ENCODE measurements at places on chromosomes 3 and 15. TPM values are rescaled to one million over a fixed set of nuclear protein-coding genes. Genes with fewer than 3 reads are reported as not detected.

UTS2B gene
- polyA plus RNA-seq: not detected

CLSTN2 gene
- polyA plus RNA-seq: 2.0 TPM

NANOGP8 gene
- polyA plus RNA-seq: not detected

CIB2 gene
- polyA plus RNA-seq: 29.9 TPM

GOLGA6D gene
- polyA plus RNA-seq: not detected

RTP1 gene
- polyA plus RNA-seq: not detected

RASL12 gene
- polyA plus RNA-seq: 6.7 TPM

CILP gene
- 0.37 TPM for polyA plus RNA-seq

EXD1 gene
- polyA plus RNA-seq: not detected

Data from kidney (tissue), 22 donors.